ENCODE measurements at places on chromosomes 6 and 20. TPM values are rescaled to one million over a fixed set of nuclear protein-coding genes. Genes with fewer than 3 reads are reported as not detected.

KHDRBS2 gene
- total RNA-seq, result 3.9 TPM

GFOD1 gene
- total RNA-seq, result 4.8 TPM

- no peak for DNase-seq
Observed at GRCh38 chr6:98203170-98203806, 631.1 kb upstream of the POU3F2 start.

- DNase-seq, result no peak
Observed at GRCh38 chr6:141195251-141195832, 937.4 kb upstream of the GJE1 start.

DNA sequence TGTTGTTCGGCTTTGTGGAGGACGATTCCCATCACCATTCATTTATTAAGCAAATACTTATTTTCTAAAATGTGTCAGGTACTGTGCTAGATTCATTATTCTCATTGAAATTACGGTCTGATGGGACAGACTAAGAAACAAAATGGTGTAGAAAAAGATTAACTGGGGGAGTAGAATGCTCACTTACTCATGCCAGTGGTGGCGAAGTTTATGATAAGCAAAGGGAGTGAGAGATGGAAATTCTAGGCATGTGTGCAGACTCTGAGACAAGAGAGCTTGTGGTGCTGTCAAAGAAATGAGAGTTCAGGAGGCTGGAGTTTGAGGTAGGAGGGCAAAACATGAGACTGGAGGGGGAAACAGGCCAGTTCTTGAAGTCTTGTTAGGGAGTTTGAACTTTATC lies 896 bp downstream of the RPP21 start:
- DNase-seq, result no peak
